ENCODE measurements at places on chromosomes 6 and 20.
A peak's percentile ranks its signal among the peaks of the same experiment; 100 is the strongest.

DNA sequence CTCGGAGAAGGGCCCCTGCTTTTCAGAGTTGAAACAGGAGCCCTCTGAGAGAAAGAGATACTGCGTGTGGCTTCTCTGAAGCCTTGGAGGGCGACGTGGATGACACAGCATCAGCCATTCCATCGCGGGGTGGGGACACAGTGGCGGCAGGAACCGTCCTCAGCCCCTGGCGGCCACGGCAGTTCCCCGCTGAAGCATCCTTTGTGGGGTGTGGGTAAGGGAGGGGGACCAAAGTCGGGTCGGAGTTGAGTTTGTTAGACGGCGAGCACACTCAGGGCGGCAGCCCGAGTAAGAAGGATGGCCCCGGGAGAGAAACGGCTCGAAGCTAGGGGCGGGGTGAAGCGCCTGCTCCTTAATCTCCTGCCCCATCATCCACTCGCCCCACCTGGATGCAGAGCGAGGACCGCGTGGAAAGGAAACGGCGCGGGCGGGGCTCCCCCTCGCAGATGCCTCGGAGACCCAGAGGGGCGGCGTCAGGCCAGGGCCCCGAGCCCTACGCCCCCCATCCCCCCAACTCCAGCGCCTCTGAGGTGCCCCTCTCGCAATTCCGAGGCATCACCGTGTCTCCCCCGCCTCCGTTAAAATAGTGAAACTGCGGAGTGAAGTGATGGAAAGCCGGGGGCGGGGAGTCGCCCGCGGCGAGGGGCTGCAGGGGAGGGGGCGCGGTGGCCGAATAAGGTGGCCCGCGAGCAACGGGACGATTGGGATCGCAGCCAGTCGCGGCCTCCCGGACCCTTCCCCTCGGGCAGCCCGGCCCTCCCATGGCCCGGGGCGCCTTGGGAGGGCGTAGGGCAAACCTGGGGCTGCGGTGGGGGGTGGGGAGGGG is 796 bp upstream of the RREB1 start:
- DNase-seq, result peak; percentile 58

DNA sequence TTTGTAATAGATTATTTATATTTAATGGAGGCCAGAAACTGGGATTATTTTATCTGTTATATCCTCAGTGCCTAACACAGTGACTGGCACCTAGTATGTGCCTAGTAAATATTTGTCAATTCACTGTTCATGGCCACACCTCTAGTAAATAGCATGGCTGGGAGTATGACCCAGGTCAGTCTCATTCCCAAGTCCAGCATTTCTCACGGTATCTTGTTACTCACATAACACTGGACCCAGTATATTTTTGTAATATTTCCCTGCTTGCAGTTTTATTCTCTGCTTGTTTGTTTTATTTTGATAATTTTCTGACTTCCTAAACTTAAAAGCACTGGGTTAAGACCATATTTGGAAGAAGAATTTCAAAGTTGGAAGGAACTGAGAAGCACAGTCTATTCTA is 47.7 kb downstream of the CTNNBL1 start:
- peak; percentile 76 for DNase-seq

DNA sequence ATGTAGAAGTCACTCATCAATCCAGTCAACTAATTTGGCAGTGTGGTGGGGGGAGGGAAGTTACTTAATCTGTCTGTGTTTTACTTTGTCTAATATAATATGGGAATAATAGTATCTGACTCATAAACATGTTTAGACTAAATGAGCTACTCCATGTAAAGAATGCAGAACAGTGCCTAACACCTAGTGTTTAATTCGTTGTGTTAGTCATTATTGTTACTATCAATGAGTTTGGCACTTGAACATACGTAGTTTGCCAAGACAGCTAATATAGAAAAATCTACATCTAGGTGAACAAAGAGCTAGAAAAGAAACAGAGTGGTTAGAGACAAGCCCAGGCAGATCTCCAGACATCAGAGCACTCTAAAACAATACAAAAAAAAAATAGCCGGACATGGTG is 49.1 kb downstream of the IRAK1BP1 start:
- DNase-seq, result no peak

GRCh38 chr20:48815537-48815936 is 12.3 kb downstream of the PREX1 start:
- no peak for DNase-seq

DNA sequence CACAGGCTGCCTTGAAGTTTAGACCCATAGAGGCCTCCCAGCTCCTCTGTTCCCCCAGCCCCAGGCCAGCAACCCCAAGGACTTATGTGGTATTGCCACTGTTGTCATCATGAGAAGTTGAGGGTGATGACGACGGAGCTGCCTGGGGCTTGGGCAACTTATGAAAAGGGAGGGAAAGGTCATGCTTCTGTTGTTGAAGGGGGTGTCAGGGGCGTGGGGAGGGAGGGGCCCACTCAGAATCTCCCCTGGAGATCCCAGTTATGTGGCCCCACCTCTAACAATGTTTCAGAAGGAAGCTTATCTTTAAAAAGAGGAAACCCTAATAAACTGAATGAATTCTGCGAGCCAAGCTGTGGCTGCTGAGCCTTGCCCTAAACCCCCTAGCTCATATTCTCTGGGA is 4.2 kb downstream of the ADTRP start:
- DNase-seq, result no peak

- DNase-seq, result no peak
Measured at GRCh38 chr6:159778131-159778530, 11.3 kb downstream of the TCP1 start.

DNA sequence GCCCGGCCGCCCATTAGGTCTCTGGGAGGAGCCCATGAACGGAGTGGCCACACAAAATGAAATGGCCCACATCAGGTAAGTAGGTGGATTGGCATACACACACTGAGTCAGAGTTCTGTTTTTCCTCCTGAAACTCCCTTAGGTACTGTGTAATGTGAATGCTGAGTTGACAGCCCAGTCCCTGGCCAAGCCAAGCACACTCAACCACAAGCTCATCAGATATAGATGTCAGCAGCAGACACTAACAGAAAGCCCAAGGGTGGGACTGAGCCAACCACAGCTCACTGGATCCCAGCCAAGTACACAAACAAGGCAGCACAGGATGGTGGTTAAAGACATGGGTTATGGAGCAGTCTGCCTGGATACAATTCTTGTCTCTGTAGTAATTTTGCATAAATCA is 403.4 kb downstream of the GJA1 start:
- DNase-seq, result peak; percentile 64
